Left lobe of liver (tissue), 2 donors: ENCODE measurements at places on chromosomes 6 and 20.

DNA sequence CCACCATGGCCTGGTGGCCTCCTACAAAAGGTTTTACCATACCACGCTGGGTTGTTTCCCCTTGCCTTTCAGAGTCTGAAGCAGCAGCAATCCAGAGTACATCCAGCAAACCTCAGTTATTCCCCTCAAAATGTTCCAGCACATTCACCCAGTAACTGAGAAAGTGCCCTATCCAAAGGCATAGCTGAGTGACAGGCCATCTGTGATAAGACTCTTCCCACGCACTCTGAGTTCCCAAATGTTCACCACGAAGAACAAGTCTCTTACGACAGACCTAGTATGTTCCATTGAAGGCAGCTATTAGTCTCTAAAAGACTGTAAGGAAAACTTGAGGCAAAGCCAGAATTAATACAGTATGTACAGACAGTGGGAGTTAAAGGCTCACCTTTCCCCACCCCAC lies 31.6 kb upstream of the C20orf144 start:
- no peak for DNase-seq

GRCh38 chr6:5673019-5673790 lies 333.5 kb downstream of the NRN1 start:
- DNase-seq: no peak

- DNase-seq: no peak
These were observed at the start of gene RAMACL for GRCh38 chr6:166586424-166587156. Gene RAMACL, minus strand, starts transcription at chr6:166586678. Its CDS starts 201 bp downstream, at chr6:166586477.

DNA sequence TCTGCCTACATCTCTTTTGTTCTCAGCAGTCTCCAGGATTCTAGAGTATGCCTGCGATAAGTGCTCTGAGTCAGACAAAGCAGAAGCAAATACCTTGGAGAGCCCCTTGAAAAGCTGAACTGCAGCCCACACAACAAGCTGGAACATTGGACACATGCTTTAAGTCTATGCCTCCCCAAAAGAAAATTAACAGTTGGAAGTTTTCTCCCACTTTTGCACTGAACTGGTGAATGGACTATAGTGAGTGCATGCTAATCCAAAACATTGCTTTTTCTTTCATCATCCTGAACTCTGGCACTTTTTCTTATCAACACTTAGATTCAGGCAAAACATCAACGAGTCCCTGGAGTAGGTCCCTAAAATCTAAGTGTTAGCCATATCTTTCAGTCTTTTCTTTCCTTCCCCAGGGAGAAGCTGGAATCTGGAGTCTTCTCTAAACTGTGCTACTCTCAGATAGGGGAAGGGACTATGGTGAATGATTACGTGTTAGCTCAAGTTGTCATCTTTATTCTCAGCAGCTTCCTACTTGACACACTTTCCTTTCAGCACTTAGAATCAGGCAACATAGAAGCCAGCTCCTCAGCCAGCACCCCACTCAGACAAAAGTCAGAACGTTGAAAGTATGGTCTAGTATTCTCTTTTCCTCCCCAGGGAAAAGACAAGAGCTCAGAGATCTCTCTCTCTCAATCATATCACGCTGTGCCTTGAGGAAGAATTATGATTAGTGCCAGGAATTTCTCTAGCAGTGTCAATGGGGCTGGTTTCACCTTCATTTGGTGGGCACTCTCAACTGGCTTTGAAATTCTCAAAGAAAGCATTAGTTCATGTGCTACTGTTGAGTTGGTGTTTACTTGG lies 811.0 kb upstream of the GJE1 start:
- DNase-seq: no peak

GRCh38 chr6:25582101-25582500 lies 69.9 kb upstream of the SCGN start:
- DNase-seq: no peak

DNA sequence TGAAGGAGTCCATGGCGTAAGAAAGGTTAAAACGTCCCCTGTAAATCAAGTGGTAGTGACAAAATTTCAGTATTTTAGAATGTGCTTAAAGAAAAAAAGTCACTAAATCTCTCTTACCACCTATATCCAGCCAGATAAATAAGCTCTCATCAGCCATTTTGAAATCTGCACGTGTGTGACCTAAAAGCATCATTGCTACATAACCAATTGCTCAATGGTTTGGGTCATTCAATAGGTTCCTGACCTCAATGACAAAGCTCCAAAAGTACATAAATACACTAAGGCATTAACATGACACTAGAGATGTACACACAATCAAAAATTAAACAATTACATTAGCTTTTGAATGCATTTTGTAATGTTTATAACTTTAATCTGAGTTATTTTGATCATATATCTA lies 272.4 kb downstream of the GMDS start:
- no peak for DNase-seq

GRCh38 chr6:46419576-46420002 lies 71.7 kb downstream of the RCAN2 start:
- peak; percentile 52 for DNase-seq

GRCh38 chr6:163738725-163739407 lies 324.3 kb downstream of the QKI start:
- no peak for DNase-seq

GRCh38 chr6:36336779-36337241 lies at the start of gene BNIP5:
Gene BNIP5, minus strand, starts transcription at chr6:36336888. Its CDS starts 6,198 bp downstream, at chr6:36330690.
- no peak for DNase-seq

DNA sequence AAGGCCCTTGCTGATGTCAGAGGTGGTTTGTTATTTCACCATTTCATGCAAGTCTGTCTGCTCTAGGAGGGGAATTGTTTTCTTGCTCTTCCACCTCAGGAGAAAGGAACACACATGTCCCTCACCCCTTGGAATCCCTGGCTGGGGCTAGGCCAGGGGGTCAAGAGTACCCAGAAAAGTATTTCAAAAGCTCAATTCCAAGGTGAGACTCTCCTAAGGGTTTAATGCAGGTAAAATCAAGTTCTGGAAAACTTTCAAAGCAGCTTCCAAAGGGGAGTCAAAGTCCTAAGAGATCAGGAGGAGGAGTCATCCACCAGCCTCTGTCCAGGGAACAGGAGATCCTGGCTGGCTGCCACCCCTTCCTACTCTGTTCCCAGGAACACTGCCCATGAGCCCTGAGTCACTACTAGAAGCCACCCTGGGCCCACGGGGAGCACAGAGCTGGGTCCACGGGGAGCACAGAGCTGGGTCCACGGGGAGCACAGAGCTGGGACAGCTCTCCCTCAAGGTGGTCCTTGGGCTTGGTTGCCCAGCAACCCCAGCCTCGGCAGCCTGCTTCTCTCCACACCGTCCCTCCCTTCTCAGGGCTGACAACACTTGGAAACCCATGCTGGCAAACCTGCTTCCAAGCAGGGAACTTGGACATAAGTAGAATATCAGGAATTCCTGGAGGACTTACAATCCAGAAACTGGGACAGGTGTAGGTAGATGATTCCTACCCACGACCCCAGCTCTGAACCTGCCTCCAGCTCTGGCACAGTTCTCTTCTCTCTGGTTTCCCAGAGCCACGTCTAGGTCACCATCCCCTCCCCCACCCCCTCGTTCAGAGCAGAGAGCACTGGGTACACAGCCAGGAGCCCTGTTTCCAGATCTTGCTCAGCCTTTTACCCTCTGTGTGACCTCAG lies 35.3 kb upstream of the CDKN1A start:
- peak; percentile 96 for DNase-seq

GRCh38 chr6:158818581-158819212 lies 471 bp downstream of the EZR start:
- peak; percentile 72 for DNase-seq

DNA sequence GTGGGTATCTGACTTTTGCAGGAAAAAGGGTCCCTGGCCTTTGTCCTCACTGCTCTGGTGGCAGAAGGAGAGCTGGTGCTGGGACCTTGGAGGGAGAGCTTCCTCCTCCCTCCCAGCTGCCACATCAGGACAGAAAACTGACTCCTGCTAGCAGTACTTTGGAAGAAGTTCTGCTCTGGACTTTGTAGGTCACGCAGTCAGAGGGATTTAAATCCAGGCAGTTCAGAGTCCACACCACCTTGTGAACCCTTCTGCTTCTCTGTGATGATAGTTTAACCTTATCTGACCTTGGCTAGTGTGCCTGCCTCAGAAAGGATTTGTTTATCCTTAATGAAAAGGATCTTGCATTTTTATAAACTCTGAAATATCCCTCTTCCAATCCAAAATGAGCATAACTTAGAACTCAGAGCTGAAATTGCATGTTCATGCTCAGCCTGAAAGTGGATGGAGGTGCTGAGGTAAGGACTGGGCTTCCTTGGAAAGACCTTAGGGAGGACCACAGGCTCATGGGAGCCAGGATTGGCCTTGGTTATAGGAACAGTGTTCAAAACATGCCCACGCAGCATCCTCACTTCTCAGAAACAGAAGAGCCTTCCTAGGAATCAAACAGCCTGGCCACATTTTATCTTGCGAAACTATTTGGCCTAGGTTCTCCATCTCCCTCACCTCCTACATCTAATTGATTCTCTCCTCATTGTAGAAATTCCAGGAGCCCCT lies 123.9 kb upstream of the SASH1 start:
- DNase-seq: peak; percentile 49

DNA sequence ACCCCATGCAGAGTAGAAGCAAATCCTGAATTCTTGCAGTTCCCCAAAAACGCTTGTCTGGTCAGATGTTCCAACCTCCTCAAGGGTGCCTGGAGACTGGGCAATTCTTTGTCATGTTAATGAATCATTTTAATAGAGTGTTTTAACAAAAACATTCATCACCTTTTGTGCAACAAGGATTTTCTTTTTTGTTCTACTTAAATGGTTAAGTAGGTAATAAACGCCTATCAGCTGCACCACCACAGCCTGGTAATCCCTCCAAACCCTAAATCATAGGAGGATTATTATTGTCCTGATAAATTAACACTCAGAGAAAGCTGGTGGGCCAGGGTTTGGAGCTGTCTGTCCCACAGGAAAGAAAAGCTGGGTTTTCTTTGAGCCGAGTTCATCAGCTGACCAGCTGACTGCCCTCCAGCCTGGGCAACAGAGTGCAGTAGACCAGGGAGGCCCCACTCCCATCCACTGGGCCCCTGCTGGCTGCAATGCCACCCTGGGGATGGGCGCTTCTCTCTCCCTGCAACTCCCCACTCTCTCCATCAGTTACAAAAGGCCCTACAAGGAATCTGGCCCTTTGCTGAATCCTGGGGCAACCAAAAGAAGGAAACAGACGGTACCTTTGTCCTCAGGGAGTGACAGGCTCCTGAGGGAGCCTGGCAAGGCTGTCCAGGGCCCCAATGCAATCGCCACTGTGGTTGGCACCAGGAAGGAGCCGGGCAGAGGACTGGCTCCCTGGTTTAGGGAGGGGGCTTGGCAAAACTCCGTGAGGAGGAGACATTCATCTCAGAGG lies 23.1 kb upstream of the BMP7 start:
- no peak for DNase-seq

DNA sequence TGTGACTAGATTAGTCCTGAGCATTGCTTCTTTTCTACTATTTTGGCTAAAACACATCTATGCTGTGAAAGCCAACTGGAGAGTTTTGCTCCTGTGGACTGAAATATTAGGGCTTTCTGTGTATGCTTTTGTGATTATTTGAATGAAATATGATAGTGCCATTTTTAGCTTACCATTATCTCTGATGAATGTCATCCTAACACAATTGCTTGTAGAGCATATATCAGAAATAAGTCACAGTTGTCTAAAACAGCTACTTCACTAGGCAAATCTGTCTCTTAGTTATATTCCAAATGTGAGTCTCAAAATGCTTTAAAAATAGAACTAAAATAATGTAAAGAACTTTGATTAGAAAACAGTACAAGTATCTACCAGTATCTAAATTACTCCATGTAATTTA lies 401.4 kb upstream of the PTCHD4 start:
- no peak for DNase-seq

DNA sequence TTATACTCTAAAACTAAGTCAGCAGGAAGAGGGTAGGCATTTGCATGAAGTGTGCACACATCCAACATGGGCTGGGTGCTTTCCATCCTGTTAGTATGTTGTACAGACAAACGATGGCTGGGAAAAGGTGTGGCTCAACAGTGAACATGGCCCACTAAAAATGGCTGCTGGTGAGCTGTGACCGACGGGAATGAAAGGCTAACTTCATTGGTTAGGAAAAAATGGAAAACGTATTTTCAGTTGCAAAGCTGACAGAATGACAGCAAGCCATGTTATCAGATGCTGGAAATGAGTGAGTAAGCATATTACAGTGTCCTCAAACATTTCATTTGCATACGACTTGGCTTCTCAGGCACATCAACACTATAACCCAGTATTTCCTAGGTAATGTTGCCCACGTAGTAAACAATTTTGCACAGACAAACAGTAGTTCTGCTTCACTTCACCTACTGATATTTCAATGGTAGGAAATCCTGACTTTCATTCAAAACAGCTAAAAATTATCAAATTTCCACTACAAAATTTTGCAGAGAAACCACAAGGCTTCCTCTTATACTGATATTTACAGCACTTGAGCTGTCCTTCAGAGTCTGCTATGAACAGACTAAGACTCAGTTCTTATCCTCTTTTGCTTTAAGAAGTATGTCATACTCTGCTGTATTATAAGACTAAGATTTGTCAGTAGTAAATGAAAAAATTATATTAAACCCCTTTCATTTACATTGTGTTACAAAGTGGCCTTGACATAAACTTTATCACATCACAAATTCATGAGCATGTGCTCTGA lies 98.9 kb downstream of the IRF4 start:
- DNase-seq: no peak
